ENCODE measurements at places on chromosomes 1 and 21.

DNA sequence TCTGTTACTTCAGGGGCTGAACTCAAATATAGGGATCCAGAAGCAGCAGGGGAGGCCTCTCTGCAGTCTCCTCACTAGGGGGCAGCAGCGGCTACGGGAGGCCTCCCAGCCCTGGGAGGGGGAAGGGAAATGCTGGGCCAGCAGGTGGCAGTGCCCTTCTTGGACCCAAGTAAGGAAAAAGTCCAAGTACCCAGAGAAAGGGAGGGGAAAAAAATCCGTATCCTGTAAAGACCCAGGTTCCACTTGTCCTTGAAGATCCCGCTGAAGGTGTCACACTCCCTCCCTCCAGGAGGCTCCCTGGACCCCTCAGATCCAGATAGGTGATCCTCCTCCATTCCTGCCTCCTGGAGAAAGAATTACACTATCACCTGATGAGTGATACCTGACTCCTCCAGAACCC is 14.1 kb upstream of the NUAK2 start:
- peak; percentile 35 for DNase-seq

GRCh38 chr1:8137481-8138244 is 111.6 kb upstream of the ERRFI1 start:
- no peak for DNase-seq

DNA sequence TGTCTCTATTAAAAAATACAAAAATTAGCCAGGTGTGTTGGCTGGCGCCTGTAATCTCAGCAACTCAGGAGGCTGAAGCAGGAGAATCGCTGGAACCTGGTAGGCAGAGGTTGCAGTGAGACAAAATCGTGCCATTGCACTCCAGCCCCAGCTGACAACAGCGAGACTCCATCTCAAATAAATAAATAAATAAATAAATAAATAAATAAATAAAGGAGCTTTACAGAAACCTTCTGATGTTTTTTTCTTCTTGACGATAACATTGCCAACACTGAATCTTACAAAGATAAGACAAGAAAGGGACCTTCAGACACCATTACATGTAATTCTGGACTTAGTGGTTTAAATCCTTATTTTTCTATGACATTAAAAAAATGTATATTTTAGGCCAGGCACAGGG is 47.8 kb upstream of the LGALS8 start:
- no peak for DNase-seq

DNA sequence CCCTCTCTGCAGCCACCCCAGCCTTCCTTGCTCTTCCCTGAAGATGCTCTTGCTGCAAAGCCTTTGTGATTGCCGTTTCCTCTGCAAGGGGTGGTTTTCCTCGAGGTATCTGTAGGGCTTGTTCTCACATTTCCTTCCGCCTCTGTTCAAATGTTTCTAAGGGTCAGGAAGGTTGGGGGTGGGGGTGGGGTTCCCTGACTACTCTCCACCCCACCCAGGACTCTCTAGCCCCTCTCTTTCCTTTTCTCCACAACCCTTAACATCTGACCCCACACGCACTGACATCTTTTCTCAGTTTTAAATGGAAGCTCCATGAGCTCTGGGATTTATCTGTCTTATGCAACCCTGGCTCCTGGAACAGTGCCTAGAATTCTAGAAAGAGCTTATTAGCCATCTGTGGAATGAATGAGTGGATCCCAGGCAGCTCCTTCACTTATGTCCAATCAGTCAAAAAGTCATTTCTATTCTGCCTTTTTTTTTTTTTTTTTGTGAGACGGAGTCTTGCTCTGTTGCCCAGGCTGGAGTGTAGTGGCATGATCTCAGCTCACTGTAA is 27.3 kb upstream of the ZNF362 start:
- no peak for DNase-seq

- no peak for DNase-seq
Observed at GRCh38 chr1:76830373-76830772, 36.9 kb upstream of the ST6GALNAC5 start.

GRCh38 chr1:234486858-234487840 is 8.2 kb upstream of the TARBP1 start:
- no peak for DNase-seq

GRCh38 chr1:91454136-91454535 is 46.5 kb upstream of the CDC7 start:
- DNase-seq, result no peak

GRCh38 chr1:109299558-109300343 is 7.1 kb downstream of the MYBPHL start:
- DNase-seq, result no peak

GRCh38 chr1:229406798-229407197 is 27.1 kb downstream of the ACTA1 start:
- no peak for DNase-seq

DNA sequence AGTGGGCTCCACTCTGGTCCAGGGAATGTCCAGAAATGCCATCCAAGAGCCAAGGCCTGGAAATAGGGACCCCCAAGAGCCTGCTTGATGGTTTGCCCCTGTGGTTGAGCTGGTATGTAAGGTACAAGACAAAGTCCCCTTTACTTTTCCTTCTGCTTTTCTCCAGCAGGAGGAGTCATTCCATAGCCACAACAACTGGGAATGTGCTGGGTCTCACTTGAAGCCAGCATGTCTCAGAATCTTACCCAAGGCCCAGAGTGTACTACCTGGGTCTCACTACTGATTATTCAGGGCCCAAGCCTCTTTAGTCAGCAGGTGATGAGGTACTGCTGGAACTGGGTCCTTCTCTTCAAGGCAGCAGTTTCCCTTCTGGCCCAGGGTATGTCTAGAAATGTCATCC is 62.1 kb upstream of the CD55 start:
- no peak for DNase-seq

DNA sequence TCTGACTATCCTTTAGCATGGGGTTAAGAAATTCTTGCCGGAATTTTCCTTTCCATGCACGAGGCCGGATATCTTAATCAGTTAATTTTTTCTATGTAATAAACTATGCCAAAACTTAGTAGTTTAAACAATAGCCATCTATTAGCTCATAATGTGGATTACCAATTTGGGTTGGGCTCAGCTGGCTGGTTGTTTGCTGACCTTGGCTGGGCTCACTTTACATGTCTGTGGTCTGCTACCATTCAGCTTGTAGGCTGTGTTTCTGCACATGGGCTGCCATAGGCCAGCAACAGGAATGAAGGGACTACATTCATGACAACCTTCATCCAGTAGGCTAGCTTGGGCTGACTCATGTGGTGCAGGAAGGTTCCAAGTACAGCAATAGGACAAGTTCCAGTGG is 56.0 kb upstream of the NTPCR start:
- no peak for DNase-seq

DNA sequence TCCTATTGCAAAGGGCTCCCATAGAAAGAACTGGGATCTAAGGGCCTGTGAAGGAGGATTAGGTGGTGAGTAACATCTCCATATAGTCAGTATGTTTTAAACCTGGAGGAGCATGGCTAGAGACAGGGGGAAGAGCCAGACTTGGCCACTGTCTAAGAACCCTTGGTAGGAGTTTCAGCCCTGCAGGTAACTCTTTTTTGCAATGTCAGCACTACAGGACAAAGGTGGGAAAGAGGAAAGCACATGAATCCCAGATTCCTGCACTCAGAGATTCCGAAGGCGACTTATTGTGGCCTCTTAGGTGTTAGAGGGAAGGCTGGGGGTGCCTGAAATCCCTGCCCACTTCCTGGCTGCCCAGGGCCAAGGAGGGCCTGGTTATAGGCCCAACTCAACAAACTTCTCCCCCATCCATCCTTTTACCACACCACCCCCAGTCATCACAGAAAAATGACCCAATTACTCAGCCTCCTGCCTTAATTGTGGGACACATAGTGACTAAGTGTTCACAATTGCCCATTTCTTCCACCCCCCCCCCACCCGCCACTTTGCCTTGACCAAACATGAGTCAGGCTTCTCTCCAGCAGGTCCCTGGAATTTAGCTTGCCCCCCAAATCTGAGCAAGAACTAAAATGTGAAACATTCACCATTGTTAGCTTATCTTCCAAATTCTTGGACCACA is 1.9 kb upstream of the NTNG1 start:
- no peak for DNase-seq

DNA sequence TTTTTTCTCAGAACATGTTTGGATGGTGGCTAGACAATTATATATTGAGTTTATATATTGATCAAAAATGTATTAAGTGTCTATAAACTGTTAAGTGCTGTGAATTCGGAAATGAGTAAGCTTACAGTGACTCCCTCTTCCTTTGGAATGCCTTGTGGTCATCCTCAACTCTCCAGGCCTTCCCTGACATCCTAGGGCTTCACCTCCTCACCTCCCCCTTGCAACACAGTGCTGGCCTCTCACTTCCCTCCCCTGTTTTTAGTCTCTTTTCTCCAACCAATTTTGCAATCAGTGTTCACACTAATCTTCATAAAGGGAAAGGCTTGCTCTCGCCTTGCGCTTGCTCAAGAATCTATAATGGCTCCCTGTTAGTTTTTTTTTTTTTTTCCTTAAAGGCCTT is 95.1 kb upstream of the C1orf21 start:
- DNase-seq, result no peak

GRCh38 chr1:94989398-94989797 is 62.5 kb upstream of the CNN3 start:
- DNase-seq, result no peak

GRCh38 chr1:31723828-31724359 is 20.1 kb upstream of the COL16A1 start:
- no peak for DNase-seq

DNA sequence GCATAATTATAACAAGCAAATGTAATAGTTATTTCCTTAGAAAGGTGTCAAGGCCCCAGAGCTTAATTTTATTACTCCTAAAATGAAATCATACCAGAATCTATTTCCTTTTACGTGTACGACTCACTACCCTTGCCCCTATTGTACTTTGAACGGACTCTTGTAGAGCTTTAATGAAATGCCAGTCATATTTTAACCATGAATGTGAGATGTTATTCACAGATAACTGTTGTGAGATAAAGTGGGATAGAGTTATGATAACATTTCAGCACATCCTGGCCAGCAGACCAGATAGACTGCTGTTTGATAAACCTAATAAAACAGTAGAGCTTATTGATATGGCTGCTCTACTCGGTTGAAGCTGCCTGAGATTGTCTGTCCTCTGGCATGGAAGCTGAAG is 500.8 kb upstream of the PBX1 start:
- no peak for DNase-seq

DNA sequence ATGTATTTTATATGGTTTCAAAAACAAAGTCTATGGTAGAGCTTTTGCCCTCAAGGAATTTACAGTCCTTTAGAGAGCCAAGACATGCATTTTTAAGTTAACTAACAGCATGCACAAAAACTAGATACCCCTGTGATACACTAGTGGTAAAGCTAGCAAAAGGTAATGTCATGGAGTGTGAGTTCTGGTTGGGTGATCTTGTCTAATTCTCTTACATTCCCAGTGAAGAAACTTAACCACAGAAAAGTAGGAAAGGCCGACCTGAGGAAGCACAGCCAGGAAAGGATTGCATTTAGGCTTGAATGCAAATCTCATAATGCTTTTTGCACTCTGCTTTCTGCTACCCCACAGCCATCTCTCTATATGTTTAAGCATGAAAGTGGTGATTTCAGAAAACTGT is 202.2 kb downstream of the ROR1 start:
- DNase-seq, result no peak

DNA sequence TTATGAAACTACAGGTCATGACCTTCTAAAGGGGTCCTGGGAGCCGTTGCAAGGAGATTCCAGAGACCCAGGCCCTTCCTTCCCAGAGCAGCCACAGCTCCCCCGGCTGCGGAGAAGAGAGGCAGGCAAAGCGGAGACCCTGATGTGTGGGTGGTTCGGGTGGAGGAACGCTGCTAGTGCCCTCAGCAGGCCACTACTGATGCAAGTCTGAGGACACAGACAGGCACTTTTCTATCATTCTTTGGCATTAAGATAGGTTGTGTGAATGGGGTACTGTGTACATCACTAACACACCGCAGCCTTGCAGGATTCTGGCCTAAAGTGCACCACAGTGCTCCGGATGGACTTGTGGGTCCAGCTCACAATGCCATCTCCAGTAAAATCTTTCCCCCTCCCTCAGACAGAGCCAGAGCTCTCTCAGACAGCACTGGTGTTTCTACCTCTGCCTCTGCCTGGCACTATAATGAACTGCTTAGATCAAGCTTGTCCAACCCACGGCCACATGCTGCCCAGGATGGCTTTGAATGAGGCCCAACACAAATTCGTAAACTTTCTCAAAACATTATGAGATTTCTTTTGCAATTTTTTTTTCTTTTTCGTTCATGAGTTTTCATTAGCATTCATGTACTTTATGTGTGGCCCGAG is 121.4 kb downstream of the TGFBR3 start:
- no peak for DNase-seq

GRCh38 chr1:17799642-17800041 is 44.5 kb downstream of the ACTL8 start:
- DNase-seq, result no peak

- no peak for DNase-seq
Observed at GRCh38 chr1:24990779-24991641, 60.9 kb upstream of the RUNX3 start.

DNA sequence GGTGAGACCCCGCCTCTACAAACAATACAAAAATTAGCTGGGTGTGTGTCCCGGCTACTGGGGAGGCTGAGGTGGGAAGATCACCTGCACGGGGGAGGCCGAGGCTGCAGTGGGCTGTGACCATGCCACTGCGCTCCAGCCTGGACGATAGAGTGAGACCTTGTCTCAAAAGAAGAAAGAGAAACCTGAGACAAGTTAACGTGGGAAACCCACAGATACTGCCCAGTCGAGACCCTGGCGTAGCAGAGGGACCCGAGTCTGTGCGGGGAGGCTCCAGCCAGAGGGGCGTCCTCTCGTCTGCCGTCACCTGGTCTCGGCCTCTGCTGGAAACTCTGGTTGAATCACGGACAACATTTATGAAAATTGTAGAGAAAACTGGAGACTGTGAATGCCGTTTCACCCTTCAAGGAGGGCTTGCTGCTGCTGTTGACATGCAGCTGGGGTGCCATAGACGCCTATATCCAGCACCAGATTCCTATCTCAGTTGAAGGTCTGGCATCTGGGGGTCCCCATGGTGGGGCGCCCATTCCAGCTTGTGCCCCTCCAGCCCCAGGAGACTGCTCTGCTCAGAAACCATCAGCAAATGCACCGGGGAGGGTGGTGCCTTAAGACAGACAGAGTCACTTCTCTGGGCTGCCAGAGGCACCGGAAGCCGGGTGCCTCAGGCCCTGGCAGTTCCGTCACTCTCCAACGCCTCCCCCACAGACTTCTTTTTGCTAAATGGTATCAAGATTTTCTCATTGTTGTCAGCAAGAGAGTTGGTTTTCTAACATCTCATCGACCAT is 13.6 kb upstream of the CDK11B start:
- DNase-seq, result no peak

- no peak for DNase-seq
Observed at GRCh38 chr1:5779608-5780323, 212.5 kb downstream of the NPHP4 start.

- DNase-seq, result no peak
Observed at GRCh38 chr1:235502601-235503402, 1.4 kb downstream of the B3GALNT2 start.

- DNase-seq, result no peak
Observed at GRCh38 chr1:234168061-234168724, 205.1 kb upstream of the COA6 start.

DNA sequence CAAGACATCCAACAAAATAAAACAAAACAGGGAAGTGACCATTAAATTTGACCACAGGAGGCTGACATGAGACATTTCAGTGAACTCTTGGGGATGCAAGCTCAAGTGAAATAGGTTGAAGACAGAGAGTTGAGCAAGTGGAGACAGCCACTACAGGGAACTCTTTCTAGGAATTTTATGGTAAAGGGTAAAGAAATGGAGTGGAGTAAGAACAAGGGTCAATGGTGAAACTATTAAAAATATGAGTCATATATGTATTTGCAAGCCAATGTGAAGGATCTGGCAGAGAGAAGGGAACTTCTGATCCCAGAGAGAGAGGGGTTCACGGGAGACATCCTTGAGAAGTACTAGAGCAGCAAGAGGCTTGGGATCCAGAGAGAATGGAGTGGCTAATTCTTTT is 9.1 kb upstream of the TRABD2B start:
- DNase-seq, result no peak
